ENCODE measurements at places on chromosomes 4 and X.
A peak's percentile ranks its signal among the peaks of the same experiment; 100 is the strongest.

DNA sequence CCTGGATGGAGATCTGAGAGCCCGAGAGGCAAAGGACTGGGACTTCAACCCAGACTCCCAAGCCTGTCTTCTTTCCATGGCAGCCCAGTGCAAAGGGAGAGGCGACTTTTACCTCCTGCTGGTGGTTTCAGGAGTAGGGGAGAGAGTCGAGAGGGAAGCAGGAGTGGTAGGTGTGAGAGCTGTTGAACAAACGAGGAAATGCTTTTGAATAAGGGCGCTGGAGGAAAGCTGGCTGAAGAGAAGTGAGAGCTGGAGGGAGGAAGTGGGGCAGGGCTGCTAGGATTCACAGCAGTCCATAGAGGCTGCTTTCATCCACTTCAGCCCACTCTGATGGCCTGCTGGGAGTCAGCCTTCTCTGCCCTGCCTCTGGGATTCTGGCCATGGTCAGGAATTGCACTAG is 81.8 kb upstream of the EFNB1 start:
- no peak for DNase-seq

DNA sequence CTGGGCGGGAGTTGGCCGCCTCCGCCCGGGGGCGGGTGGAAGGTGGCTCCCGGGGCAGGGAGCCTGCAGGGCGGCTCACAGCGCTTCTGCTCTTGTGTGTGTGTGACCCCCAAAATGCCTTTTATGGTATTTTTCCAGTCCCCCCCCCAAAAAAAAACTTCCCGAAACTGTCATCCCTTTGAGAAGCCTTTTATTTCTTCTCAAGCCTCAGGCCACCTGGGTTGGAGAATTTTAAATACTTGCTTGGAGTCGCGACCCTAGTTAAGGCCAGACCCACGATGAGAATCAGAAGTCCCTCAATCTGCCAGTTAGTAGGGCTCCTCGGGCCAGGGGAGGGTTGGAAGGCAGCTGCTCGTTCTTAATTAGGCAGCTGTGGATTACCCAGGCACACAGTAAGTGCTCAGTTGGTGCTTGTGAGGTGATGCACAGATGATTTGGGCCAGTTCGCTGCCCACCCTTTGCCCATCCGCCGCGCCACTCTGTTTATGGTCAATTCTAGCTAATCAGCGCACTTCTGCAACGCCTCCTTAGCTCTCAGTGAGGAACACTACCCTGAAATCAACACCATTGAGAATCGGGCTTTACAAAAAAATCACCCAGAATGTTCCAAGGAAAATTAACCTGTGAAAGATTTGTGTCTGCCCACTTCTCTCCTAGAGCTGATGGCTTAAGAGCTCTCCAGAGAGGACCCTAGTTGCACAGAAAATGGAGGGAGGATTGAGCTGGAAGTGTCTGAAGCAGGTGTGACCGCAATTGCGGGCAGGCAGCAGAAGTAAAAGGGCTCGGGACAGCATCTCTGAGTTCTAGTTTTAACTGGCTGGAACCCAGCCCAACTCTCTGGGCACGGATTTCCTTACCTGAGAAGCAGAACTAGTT is 648 bp upstream of the SCD5 start:
- DNase-seq, result no peak

DNA sequence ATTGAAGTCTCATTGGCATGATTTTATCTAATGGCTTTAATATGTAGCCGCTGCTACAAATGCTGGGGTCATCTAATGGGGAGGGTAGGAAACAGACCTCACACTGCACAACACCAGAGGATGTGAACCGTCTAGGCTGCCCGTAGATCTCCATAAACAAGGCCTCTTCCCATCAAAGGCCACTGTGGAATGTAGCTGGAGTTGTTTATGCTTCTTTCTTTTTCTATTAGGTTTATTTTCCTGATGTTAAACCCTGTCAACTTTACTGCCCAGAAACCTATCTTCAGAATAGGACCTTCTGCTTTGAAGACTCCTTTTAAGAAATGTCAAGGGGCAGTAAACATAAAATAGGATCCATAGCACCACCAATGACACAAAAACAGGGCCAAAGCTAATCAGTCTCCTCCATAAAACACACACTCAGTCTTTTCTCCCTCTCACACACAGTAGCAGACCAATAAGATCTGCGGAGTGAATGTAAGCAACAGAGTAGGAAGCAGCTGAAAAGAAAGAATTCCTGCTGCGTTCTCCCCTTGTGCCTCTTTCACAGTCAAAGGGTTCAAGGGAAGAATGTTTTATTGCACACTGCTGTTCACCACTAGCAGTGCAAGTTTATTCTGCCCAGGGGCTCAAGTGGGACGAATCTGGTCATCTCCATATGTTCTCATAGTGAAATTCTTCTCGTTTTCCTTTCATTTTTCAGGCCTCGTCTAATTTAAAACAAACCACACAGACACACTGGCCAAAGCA is 72.2 kb downstream of the MAML3 start:
- DNase-seq, result no peak

- DNase-seq, result no peak
These were observed 57.9 kb upstream of the CXCL8 start for GRCh38 chr4:73682508-73682907.

- DNase-seq, result no peak
These were observed 645.4 kb upstream of the TENM3 start for GRCh38 chr4:181597766-181598165.

- DNase-seq, result no peak
These were observed 90.2 kb downstream of the NHS start for GRCh38 chrX:17465201-17465600.

GRCh38 chrX:16653424-16653823 is 3.5 kb downstream of the S100G start:
- no peak for DNase-seq

DNA sequence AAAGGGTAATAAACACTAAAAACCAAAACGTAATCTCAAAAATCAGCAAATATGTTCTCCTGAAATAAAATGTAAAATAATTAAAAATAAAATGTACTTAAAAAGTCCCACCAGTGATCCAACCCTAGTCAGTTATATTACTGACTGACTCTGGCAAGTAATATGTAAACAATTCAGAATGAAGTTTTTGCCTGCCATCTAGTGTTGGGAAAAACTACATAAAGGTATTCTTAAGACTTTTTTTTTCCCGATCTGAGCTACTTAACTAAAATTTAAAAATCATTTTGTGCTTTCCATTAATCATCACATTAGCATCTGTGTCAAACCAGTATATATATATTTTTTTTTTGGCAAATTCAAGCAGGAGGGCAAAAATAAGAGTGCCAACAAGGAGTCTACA is 24.0 kb downstream of the RCHY1 start:
- DNase-seq, result peak; percentile 10

GRCh38 chr4:56315543-56315942 is 71.7 kb downstream of the AASDH start:
- DNase-seq, result no peak

GRCh38 chrX:139538907-139539790 is 8.6 kb downstream of the F9 start:
- DNase-seq, result no peak

DNA sequence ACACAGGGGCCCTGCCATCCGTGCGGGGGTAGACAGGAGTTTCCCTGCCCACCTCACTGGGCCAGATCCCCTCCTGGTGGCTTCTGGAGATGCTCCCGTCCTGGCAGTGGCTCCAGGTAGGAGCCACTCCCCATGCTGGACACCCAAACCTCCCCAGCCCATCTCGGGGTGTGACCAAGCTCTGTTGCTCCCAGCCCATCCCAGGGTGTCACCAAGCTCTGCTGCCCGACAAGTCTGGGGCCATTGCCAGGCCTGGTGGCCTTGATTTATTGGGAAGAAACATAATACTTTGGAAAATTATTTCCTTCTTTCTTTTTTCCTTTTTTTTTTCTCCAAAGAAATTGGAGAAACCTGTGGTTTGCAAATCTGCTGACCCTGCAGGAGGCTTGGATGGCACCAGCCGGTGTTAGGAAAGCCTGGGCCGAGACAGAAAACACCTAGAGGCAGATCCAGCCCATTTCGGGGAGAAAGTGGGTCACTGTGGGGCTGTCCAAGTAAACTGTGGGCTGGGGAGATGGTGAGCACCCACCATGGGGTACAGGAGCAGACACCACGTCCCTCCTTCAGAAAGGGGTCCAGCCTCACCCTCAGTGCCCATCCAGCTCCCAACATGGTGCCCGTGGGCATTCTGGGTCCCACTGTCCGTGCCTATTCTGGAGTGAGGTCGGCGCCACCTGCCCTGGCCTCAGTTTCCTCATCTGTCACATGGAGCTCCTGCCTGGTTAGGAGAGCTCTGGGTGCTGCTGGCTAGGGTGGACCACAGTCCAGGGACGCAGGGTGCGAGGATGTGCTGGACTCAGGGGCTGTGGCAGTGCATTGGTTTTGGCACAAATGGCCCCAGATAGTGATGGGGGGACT is 59.4 kb upstream of the ADRA2C start:
- DNase-seq, result no peak

DNA sequence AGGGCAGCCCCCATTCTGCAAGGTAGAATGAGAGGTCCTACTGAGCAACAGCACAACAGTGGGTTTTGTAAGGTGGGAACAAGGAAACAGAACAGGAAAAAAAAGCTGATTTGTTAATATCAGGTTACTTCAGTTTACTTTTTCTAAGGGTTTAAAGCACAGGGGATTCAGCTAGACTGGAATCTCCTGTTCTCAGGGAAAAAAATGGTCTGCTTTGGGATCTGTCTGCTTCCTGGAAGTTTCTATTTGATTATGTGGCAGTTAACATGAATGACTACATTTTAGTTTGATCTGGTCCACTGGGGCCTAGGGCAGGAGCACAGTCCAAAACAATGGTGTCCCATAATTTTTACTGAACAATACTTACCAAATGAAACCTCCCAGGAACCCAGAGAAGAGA is 104.6 kb downstream of the FBXW7 start:
- no peak for DNase-seq

DNA sequence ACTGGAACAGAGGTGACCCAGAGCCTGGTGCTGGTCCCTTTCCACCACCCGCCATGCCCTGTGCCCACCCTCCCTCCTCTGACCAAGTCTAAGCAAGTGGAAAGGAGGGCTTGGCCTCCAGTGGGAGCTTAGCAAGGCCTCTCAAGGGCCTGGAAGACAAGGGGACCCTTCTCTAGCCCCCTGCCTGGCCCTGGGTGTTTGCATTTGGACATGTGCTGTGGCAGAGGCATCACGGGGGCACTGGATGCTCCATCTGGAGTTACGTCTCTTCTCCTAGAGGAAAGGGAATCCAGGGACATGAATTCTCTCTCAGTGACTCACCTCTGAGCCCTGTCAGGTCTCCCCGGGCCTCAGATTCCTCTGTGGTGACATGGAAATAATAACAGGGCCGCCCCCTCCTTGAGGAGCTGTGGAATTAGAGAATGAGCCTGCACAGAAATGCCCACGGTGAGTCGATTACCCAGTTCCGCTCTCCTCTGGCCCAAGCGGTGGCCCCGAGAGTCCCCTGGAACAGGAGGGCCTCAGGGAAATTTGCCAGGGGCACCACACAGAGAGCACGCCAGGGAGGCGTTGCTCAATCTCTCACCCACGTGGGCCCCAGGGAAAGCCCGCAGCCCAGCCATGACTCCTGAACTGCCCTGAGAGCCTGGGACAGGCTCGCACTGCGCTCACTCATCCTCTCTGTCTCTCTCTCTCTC is 189.6 kb downstream of the BCOR start:
- DNase-seq, result no peak

DNA sequence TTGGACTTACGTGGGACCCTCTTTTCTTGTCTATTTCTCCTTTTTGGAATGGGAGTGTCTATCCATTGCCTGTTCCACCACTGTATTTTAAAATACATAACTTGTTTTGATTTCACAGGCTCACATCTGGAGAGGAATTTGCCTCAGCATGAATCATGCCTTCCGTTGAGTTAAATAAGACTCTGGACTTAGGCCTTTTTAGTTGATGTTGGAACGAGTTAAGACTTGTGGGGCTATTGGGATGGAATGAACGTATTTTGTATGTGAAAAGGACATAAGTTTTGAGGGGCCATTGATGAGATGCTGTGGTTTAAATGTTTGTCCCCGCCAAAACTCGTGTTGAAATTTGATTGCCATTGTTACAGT is 66.2 kb downstream of the BEX3 start:
- DNase-seq, result no peak

DNA sequence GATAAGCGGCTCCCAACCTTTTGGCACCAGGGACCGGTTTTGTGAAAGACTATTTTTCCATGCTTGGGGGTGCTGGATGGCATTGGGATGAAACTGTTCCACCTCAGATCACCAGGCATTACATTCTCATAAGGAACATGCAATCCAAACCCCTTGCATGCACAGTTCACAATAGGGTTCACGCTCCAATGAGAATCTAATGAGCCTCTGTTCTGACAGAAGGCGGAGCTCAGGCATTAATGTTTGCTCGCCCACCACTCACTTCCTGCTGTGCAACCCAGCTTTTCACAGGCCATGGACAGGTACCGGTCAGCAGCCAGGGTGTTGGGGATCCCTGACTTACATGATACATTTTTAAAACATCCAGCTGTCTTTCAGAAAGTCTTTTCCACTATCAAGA is 187.3 kb downstream of the SLC39A8 start:
- DNase-seq, result no peak

DNA sequence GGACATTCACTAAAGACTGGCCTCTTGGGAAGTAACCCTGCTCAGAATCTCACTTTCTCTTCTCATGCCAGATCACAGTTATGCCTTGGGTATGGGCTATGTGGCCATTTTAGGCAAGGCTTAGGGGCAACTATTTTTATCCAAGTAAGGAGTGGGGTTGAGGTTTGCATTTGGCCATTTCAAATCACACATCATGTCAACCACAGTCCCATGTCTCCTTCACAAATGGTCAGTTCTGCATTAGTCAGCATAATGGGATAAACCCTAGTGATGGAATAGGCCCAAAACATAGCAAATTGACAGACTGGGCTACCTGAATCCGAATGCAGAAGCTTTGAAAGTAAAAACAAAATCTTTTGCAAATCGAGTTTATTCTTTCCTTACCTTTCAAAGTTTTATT is 827 bp upstream of the RTL3 start:
- DNase-seq, result no peak

GRCh38 chrX:283115-283845 is 2.1 kb downstream of the PLCXD1 start:
- DNase-seq, result no peak

DNA sequence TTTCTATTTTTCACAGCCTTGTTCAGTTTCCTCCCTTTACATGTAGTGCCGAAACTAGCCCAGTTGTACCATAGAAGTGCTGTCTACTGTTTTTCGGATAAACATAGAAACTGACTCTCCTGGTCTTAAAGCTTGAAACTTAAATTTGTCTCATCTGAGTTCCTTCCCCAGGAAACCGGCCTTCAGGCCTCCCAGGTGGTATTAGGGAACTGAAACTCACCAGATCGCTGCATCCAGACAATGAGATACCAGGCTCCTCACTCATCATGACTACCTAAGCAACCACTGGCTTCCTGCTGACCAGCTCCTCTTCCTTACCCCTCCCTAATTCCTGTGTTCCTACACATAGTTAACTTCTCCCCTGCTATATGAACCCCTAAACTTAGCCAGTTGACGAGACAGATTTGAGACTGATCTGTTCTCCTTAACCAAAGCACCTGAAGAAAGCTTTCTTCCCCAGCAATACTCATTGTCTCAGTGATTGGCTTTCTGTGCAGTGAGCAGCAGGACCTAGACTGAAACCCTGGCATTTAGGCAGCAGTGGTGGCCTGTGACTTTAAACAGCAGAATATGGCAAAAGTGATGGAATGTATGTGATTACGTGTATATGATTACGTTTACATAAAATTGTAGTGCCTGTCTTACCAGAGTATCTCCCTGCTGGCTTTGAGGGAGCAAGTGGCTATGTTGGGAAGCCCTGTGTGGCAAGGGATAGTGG is 959.1 kb upstream of the LCORL start:
- DNase-seq, result no peak

Data from SHP77 treated with DMSO at 0.1 percent for 48 hours (cell line).